Stimulated activated CD4-positive, alpha-beta T cell treated with anti-CD3 and anti-CD28 coated beads, Interleukin-4, amount 100 ng/mL, for 48 hours (primary cell): ENCODE measurements at places on chromosomes 11 and 22.
A peak's percentile ranks its signal among the peaks of the same experiment; 100 is the strongest.

DNA sequence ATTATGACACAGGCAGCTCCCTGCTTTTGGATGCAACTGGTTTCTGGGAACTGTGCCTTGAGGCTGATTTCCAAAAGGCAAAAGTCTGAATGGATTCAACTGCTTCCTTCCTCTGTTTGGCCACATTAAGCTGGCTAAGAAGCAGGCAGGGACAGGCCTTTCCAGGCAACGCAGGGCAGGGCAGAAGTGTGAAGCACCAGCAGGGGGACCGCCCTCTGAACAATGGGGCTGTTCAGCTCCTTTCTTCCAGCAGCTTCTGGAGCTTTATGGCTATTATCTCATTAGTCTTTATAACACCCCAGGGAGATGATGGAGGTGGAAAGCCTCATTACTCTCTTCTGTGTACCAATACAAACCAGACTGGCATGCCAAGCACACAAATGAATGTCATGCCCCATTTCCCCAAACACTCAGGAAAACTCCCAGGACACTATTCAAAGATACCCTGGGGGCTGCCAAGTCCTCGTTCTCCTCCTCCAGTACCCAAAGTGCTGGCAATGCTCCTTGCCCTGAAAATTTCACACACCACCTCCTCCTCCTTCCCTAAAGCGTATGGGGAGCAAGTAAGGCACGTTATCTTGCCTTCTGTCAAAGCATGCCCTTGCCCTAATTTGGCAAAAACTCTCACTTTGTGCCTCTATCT, 21.3 kb downstream of the MORC2 start:
- DNase-seq: no peak

DNA sequence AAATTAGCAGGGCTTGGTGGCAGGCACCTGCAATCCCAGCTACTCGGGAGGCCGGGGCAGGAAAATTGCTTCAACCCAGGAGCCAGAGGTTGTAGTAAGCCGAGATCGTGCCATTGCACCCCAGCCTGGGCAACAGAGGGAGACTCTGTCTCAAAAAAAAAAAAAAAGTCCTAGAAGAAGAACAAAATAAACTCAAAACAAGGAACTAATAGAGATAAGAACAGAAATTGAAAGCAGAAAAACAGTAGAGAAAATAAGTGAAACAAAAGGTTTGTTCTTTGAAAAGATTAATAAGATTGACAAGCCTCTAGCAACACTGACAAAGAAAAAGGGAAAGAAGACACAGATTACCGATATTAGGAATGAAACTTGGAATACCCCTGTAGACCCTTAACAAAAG, 45.1 kb upstream of the CBX7 start:
- DNase-seq: no peak

DNA sequence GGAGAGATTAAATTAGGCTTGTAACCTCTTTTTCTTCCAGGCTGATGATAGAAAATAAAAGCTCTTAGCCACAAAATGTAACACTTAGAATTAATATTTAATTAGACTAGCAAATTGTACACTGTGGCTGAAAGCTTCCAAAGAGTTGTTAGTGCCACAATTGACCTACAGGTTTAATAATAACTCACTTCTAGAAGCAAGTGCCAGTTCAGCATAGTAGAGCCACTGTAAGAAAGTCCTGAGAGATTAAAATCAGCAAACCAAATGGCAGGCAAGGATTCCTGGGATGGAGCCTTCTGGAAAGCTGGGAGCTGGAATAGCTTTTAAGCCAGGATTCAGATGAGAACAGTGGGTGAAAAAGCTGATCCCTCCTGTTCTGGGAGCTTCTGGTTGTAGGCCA, 131.0 kb downstream of the ELP4 start:
- DNase-seq: no peak

DNA sequence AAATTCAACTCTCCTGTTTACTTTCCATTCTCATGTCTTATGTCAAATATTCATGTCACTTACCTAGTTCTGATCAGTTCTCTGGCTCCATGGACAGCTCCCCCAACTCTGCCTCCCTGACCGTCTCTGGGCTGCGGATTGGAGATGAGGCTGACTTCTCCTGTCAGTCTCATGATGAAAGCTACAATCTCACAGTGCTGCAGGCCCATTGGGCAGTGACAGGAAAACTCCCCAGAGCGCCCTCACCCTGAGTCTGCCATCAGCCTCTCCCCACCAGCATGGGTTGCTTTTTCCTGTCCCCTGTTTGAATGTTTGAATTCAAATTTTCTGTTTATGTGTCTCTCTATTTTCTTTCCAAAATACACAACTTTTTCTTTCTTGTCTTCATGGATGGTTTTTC, 63.8 kb upstream of the TOP3B start:
- no peak for DNase-seq

DNA sequence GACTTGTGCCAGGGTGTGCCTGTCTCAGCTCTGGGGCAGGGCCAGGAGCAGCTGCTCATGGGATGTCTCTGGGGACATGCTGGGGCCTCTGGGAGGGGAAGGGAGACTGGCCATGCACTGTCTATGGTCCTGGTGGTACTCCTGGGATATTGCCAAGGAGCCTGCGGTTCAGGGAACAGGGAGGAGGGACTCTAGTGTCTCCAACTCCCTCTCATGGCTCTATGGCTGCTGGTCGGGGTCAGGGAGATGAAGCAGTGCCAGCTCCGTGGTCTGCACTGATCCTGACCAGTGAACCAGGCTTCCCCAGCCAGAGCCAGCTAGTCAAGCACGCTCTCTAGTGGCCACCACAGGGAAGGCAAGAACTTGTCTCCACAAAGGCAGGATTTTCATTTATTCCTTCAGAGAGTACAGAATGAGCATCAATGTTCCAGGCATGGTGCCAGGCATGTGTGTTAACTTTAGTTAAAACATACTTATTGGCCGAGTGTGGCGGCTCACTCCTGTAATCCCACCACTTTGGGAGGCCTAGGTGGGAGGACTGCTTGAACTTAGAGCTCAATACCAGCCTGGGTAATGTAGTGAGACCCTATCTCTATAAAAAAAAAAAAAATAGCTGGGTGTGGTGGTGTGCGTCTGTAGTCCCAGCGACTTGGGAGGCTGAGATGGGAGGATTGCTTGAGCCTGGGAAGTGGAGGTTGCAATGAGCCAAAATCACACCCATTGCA, 2.5 kb upstream of the BEST1 start:
- DNase-seq: peak; percentile 53

GRCh38 chr11:94454301-94454700, 39.3 kb downstream of the MRE11 start:
- no peak for DNase-seq
